Urinary bladder (tissue), 4 donors: ENCODE measurements at places on chromosomes 16 and 17.

DNA sequence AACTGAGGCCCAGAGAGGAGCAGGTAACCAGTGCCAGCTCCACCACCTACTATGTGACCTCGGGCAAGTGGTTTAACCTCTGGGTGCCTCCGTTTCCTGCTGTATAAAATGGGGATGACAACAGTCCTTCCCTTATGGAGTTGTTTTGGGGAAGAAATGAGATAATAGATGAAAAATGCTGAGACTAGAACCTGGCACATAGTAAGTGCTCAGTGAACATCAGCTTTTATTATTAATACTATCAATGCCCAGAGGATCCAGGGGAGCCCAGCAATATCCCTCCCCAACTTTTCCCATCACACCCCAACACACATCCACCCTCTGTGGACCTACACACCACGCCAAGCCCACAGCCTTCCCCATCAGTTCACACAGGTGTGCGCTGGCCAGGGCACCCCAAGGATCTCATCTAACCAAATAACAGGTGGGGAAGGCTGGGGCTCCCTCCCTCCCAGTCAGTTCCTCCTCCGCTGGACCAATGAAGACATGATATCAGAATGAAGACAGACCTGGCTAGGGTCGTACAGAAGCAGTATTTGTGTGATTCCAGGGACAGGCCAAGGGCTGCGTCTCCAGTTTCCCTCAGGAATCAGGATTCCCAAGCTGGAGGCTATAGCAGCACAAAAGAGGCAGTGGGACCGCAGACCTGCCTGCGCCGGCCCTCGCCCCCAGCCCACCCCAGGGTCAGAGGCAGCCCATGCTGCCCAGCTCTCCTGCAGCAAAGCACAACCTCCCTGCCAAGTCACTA, 1.8 kb downstream of the ATP2A3 start:
- no peak for DNase-seq

- no peak for DNase-seq
These were observed 137.7 kb upstream of the CORO6 start for GRCh38 chr17:29760279-29761039.

DNA sequence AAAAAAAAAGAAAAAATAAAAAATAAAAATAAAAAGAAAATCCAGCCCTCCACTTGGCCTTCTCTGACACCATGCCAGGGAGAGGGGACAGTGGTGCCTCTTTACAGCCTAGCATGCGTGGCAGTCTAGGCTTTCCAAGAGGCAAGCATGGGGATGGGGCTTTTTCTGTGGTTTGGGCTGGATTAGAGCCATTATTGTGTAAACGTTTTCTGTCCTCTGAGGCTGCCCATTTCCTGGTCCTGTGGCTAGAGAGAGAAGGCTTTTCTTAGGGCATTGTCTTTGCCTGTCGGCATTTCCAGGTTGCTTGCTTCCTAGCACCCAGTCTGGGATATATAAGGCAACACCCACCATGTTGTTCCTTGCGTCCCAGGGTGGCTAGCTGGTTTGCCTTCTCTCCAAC, 2.7 kb upstream of the DHRS7B start:
- DNase-seq: no peak

DNA sequence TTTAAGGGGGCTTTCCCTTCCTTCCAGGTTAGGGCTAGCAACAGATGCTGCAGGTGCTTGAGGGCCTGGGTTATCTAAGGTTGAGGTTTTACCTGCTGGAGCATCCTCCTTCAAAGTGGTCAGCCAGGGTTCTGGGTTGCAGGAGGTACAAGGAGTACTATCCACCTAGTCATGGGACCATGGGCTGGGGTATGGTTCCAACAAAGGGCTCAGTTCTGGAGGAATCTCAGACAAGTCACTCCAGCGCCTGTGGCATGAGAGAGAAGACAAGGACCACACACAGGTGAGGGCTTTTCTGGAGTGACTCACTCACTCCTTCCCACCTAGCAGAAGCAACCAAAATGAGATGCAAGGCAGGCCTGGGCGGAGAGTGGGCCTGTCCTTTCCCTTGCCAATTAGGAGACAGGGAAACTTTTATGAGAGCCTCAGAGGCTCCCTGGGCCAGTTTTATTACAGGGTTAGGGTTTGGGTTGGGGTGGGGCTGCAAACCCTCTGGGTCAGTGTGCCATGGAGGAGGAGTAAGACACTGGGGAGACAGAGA, 2.2 kb downstream of the MYO19 start:
- DNase-seq: no peak

- DNase-seq: no peak
These were observed 40.9 kb downstream of the RAP1GAP2 start for GRCh38 chr17:2837147-2837561.

DNA sequence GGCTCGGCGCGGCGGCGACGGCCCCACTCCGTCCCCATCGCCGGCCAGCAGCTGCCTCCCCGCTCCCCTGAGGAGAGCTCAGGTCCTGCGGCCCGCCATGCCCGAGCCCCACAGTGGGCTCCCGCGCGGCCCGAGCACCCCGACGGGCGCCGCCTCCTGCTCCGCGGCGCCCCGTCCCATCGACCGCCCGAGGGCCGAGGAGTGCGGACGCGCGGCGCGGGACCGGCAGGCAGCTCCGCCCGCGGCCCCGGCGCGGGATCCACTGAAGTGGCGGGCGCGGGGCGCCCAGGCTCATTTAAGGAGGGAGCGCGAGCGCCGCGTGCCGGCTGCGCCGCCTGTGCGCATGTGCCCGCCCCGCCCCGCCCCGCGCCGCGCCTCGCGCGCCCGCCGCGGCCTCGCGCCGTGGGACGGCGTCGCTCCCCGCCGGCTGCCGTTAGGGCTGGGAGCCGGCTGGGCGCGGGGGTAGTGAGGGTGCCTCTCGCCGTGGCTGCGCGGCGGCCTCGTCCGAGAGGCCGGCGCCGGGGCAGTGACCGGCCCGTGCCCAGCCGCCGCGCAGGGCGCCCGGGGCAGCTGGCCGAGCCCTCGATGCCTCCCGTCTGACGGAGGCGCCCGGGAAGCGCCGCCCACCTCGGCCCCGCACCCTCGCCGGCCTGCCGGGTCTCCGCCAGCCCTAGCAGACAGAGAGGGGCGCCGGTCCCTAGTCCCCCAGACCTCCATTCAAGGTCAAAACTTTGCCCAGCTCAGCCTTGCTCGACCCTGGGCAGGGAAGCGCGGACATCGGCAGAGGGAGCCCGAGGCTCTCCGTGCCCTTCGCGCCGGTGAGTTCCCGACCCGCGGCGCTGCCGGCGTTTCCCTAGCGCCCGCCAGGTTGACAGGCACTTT, at the start of gene NETO2:
Gene NETO2 (minus strand): TSS at position 269 of the 882 bp plus-strand sequence. CDS start 333 bp downstream, outside the sequence.
- no peak for DNase-seq

DNA sequence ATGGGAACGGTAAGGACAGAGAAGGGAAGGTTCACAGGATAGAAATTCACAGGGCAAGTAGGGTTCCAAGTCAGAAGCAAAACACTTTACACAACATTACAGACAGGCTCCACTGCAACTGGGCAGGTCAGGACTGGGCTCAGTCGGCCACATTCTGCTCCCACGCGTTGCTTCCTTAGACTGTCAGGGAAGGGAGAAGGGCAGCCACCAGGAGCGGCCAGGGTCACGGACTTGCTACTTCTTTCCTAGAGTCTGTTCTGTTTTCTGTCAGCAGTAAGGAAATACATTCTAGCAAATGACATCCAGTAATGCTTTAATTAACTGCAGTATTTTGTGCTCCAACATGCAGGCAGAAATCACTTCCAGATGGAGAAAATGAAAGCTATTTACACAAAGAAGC, 160.3 kb upstream of the RPH3AL start:
- no peak for DNase-seq

DNA sequence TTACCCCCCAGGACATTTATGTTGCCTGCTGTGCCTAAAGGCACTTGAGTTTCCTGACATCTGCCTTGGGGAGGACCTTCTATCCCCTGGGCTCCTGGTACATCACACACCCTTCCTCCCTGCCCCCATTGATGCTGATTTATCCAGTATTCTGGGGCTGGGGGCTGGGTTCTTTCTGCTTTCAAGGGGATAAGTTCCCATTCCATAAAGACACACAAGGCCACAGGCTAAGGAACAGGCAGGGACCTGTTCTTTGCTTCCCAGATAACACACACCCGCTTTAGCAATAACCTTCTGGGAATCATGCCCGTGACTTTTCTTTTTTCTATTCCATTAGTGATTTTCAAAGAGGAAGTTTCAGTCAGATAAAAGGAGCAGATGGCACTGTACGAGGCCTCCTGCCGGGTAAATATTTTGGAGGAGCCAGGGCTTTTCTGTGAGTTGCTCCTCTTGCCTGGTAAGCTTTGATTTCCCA, 30.6 kb downstream of the CHD9 start:
- DNase-seq: peak; percentile 64

DNA sequence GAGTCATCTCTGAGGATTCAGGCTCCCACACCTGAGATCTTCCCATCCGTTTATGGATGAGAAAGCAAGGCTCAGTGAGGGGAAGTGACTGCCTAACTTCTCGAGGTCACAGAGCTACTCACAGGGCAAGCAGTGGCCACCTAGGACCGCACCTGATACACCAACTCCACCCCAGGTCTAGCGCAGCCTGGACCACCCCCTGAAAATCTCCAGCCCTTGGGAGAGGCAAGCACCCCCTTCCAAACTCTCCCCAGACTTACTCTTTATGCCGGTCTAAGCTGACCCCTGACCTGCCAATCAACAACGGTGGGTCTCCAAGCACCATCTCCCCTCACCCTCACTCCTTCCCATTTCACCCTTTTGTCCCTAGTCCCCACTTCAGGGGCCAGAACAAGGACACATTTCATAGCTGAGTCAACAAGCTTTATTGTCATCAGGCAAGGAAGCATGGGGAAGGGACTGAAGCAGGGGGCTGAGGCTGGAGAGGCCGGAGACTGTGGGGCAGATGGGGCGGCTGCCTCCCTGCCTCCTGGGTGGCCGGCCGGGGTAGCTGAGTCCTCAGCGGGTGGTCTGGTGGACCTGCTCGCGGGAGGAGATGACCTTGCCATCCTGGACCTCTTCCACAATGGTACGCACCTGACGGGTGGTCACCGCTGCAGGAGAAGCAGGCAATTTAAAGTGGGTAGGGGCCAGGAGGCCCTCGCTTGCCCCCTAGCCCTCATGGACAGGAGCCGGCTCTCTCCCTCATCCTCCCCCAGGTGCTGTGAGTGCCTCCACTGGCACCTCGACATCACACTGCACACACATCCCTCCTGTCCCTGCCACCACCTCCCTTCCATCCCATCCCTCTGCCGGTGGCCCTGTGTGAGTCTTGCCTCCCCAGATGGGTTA, 5.1 kb downstream of the KRT17 start:
- no peak for DNase-seq

GRCh38 chr16:81094771-81095251, 1.4 kb downstream of the GCSH start:
- no peak for DNase-seq

DNA sequence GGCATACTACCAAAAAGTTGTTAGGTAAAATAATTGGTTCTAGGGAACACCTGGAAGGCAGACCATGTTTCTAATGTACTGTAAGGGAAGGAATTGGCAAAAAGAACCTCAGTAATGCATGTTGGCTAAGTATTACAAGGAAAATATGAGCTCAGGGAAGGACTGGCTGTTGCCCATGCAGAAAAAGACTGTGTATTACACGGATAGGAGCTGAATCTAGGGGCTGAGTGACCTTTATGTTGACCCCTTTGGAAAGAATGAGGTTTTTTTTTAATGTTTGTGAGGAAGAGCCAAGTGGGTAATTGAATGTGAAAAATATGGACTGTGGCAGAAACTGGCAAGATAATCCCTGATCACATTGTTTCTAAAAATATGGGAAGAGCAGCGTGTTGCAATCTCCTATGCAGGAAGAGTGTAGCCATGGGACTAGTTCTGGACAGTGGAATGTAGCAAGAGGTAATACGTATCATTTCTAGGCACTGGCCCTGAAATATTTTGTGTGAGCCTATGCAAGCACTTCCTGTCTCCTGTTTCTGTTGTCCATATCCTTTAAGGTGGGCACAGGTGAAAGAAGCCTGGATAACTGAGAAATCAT, 95.1 kb upstream of the CNTNAP4 start:
- no peak for DNase-seq

GRCh38 chr16:85916141-85916890, 17.4 kb downstream of the IRF8 start:
- DNase-seq: no peak

DNA sequence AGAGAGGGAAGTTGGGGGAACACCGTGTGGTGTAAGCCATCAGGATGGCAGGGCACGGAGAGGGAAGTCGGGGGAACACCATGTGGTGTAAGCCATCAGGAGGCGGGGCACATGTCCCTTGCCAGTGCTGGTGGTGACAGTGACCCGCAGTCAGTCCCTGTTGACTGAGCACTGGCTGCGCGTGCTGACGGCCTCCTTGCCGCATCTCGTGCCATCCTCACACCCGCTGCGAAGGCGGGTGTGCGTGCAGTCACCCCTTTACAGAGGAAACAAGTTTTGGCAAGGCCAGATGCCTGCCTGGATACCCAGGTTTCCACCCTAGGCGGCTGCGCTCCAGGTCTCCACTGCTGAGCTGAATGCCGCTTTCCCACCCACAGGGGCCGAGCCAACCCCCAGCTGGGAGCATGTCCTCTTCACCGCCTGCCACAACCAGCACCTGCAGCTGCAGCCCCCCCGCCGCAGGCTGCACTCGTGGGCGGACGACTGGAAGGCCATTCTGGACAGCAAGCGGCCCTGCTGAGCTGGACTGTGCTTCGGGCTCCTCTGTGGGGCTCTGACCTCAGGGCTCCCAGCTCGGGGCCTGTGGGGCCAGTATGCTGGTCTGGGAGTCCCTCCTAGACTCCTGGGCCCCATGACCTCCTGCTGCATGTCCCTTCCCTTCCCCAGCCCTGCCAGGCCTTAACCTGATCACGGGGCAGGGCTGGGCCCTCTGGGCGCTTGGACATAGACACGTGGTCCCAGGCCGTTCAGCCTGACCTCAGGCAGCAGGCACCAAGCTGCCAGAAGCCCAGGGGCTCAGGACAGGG, 43.5 kb downstream of the NT5M start:
- no peak for DNase-seq

DNA sequence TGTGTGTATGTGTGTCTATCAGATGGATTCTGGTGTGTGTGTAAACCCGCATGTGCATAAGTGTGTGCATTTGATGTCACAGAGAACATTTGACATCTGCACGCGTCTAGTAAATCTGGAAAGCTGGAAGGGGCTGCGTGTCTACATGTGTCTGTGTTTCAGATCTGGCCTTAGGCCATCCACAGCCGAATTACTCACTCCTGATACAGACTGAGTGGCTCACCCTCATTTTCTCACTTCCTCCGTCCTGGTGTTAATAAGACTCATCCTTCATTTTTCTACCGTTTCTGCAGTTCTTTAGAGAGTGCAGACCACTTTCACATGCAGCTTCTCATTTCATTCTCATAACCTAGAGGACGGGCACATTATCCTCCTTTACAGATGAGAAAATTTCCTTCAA, 491.6 kb downstream of the CDH13 start:
- no peak for DNase-seq

DNA sequence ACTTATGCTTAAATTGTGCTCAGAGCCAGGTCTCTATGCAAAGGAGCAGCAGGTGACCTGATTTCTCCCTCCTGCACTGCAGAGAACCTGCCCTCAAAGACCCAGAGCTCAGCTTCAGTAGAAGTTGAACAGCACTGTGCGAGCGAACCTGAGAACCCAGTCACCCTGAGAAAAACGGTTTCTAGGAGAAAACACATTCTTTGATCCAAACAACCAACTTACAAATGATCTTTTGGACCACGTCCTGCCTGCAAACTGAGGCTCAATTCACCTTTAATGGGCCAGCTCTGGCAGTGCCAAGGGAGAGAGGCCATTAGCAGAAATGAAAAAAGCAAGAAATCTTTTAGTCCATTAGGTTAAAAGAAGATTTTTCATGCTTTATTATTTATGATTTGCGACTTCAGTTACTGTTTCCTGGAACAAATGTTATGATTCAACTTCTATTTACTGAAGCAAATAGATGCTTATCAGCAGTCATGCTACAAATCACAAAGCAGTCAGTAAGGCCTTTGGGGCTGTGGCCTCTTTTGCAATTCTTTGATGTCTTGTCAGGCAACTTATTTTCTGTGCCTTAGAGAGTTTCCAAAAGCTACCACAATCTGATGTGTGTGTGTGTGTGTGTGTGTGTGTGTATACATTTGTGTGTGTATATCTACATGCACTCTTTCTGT, 65.7 kb upstream of the LRRC37A3 start:
- DNase-seq: peak; percentile 64
